SW480 (cell line): ENCODE measurements at places on chromosomes 16 and 17.

- no peak for DNase-seq
Measured at GRCh38 chr17:66354472-66354871, 52.1 kb downstream of the PRKCA start.

GRCh38 chr17:56510554-56511342 lies 82.8 kb upstream of the NOG start:
- no peak for DNase-seq

DNA sequence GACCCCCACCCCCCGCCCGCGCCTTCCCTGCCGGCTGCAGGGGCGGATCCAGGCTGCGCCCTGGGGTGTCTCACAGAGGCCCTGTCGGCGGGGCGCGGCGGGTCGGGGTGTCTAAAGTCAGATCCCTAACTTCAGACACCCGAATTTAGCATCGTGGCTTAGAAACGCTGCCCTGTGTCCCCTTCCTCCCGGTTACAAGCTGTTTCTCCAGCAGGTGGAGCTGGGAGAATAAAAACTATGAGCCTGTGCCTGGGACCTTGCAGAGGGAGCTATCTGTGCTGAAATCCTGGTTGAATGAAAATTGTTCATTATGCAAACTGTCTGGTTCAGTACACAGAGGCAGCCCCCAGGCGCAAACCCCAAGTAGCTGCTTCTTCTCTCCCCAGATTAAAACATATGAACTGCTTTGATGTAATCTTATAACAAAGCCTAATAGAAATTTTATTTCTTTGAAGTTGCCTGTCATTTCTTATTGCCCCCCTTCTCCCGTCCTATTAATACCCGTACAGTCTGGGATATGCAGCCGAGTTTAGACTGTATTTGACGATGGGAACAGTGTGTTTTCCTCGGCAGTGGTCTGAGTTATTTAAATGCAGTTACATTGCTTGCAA lies 79.0 kb downstream of the RPA1 start:
- peak; percentile 79 for DNase-seq

DNA sequence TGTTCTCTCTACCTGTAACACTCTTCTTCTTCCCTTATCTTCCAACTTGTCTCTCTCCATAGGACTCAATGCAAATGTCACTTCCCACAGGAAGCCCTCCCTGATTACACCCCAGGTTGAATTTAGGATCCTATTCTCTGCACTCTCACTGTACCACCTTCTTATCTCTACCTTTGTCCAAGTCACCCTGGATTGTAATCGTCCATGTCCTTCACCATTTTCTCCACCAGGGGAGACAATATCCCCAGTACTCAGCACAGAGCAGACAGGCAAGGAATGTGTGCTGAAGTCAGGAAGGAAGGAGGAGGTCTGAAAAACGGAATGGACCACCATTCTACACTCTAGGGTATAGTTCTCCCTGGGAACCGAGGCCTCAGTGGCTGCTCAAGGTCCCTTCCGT lies 14.2 kb downstream of the C16orf82 start:
- peak; percentile 5 for DNase-seq

DNA sequence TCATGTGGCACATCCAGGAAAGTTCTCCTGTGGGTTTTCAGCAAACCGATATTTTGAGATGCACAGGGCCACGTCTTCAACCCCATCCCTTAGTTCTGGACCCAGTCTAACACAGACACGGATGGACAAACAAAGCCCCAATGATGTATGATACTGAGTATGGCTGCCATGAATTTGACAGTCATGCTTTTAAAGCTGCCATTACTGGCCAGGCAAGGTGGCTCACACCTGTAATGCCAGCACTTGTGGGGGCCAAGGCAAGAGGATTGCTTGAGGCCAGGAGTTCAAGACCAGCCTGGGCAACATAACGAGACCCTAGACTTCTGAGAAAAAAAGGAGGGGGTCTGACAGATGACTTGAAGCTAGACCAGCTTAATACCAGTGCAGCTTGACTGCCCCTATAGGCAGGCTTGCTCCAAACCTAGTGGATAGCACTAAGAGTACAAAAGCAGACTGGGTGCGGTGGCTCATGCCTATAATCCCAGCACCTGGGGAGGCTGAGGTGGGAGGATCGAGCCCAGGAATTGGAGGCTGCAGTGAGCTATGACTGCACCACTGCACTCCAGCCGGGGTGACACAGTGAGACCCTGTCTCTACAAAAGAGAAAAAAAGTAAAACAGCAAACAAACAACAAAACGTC lies 10.8 kb upstream of the ZNF629 start:
- no peak for DNase-seq

GRCh38 chr16:80627108-80627507 lies 86.3 kb downstream of the DYNLRB2 start:
- no peak for DNase-seq

DNA sequence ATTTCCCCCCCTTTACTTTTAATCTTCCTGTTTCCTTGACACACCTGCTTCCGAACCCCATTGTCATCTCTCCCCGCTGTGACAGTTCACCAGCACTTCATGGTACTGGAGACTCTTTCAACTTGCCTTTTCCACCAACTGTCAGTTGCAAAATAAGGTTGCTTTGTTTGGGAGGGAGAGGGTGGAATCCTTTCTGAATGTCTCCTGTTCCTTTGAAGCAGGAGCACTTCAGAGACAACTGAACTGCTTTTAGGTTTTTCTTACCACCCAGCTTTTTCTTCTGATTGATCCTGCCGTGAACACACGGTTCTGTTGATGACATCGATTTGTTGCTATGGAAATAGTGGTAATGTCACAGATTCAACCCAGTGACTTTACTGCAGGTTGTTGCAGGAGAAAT lies 42.0 kb downstream of the RPA1 start:
- no peak for DNase-seq

- no peak for DNase-seq
Measured at GRCh38 chr17:47732399-47733046, 513 bp upstream of the TBX21 start.

- DNase-seq, result peak; percentile 74
Measured at GRCh38 chr17:42554250-42555121, 1.8 kb downstream of the HSD17B1 start.

GRCh38 chr16:3654249-3654991 lies at the start of gene DNASE1:
Gene DNASE1 (plus strand): TSS chr16:3654691. CDS start chr16:3655374, 683 bp downstream.
- peak; percentile 55 for DNase-seq

GRCh38 chr17:55433029-55433628 lies 11.5 kb upstream of the MMD start:
- peak; percentile 93 for DNase-seq

DNA sequence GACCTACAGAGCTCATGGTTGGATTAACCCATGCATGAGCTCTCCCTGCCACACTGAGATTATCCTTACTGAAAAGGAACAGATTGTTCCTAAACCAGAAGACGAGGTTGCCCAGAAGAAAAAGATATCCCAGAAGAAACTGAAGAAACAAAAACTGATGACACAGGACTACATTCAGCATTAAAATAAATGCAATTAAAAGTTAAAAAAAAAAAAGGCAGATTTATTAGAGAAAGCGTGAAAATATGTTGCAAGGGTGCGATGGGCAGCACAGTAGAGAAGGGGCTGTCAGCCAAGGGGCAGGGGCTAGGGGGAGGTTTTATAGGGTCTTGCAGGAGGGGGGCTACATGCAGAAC lies 40.2 kb upstream of the BPTF start:
- DNase-seq, result no peak

DNA sequence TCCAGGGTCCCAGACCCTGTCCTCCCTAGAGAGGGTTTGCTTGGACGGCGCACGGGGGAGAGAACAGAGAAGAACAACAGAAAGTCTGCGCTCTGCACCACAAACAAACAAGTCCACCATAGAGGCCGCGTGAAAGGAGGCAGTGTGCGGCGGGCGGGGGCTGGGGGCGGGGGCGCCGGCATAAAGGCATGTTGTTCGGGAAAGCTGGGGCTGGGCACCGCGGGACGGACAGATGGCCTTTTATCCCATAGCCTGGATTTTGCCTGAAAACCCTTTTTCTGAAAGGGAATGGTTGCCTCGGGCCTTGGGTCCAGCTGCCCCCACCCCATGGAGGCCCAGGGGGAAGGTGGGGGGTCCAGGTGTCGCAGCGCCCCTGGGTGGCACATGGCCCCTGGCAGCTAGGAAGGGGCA lies 26.0 kb downstream of the FA2H start:
- no peak for DNase-seq

- peak; percentile 89 for DNase-seq
Measured at GRCh38 chr17:40069751-40070708, 7.3 kb downstream of the THRA start.

- no peak for DNase-seq
Measured at GRCh38 chr16:74673876-74674275, 7.2 kb upstream of the RFWD3 start.

- no peak for DNase-seq
Measured at GRCh38 chr16:70252355-70252988, 732 bp upstream of the EXOSC6 start.

DNA sequence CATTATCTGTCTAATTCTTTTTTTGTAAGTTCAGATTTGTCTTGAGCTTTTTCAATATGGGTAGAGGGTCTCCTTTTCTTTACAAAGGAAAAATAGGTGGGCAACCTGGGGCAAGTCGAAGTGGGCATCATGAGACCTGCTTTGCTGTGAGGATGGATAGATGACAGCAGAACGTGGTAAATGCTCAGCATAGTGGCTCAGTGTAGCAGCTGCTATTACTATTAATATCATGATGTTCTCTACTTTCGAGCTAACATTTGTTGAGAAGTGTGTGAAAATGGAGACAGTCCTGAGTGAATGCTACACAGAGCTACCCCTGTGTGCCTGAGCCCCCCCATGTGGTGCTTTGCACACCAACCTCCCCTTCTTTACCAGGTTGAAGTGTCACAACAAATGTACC lies 39.0 kb upstream of the LGALS9 start:
- no peak for DNase-seq

DNA sequence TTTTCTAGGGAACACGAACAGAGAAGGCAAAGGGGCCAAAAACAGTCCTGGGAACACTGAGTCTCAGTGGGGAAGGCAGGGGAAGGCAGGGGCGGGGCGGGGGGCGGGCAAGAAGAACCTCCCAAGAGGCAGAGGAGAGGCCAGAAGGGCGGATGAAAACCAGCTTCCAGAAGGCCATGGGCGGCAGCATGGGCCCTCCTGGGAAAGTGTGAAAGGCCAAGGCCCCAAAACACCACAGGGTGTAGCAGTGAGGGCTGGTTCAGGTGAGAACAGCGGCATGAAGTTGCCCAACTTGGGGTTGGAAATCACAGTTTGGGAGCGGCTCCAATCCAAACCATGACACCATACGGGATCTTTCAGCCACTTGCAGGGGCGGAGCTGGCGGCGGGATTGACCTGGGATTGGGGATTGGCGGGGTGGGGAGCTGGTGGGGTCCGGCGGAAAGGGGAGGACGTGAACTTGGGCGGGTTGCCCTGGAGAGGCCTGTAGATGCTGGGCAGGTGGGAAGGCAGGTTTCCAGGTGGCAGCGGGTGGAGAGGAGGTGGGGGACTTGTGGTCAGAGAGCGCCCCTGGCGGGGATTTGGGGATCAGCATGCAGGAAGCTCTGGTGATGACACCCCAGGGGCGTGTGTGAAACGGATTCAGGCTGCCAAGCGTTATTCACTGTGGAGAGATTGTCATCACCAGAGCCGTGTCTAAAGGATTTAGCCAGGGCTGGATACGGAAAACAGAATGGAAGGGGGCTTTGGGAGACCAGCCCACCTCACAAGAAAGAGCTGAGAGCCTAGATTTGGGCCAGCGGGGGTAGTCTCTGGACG lies 80.9 kb downstream of the ARHGAP23 start:
- peak; percentile 95 for DNase-seq

- DNase-seq, result no peak
Measured at GRCh38 chr17:36593656-36594316, 2.1 kb downstream of the DHRS11 start.

DNA sequence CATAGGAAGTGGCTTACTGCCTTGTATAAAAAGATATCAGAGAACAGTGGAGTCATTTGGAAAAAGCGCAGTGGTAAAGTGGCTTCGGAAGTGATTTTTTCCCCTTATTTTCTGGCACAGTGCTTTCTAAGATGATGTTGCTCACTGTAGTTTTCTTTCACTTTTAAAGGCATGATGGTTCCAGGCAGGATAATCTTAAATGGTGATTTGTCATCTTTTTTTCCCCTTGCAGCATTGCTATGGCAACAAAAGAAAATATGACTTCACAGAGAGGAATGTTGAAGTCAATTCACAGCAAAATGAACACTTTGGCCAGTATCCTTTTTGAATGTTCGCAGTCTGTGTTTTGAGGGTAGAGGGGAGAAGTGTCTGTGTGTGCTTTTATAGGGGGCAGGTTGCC lies 42.5 kb downstream of the GOSR1 start:
- no peak for DNase-seq

DNA sequence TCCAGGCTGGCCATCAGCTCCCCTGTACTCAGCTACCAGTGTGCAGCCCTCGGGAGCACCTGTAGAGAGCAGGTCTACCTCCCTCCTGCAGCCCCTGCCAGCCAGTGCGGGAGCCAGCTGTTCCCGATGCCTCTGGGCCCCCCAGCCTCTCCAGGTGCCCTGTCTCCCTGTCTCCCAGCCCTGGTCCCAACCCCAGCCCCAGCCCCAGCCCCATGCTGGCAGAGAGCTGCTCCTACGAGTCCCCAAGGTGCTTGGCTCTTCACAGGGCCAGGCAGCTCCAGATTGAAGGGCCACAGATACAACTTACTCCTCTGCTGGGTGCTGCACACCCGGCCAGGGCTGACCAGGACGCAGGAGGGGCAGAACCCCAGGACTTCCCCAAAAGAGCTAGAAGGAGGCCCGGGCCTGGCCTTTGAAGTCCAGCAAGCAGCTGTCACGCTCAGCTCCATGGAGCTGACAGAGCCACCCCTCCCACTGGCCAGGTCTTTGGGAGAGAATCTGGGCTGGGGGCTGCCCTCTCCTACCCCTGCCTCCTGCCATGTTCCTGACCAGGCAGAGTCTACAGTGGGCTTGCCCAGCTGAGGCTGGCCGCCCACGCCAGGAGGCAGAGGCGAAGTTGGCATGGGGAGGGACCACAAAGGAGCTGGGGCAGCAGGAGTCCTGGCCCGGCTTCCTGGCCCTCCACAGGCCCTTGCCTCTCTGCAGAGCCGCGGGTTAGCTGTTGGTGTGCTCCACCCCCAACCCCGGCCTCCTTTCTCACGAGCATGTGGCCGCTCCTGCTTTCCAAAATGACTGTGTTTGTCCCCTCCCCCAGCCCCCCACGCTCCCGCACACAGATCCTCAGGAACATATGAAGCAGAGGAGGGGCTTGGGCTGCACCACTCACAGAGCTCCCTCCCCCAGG lies 9.5 kb upstream of the ADAM11 start:
- no peak for DNase-seq

- no peak for DNase-seq
Measured at GRCh38 chr17:34265711-34266110, 4.3 kb upstream of the CCL7 start.

- DNase-seq, result peak; percentile 37
Measured at GRCh38 chr17:73956595-73957465, 246.6 kb upstream of the RPL38 start.

DNA sequence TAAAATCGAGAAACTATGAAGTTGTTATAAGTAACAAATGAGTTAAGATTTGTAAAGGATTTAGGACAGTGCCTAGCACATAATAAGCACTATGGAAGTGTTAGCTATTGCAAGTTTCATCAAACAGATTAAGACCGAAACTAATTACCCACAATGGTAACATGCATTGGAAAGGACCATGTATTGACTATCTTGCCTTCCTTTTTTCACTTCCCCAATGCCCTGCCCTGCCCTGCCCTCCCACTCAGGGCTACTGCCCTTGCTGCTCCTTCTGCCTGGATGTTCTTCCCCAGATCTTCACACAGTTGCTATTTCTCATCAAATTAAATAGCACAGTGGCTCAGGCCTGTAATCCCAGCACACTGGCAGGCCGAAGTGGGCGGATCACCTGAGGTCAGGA lies 202.1 kb upstream of the PSMD7 start:
- DNase-seq, result no peak
